ENCODE measurements at places on chromosomes 4 and X. TPM values are rescaled to one million over a fixed set of nuclear protein-coding genes. Genes with fewer than 3 reads are reported as not detected.

GRCh38 chr4:11201256-11201655 lies 227.4 kb downstream of the HS3ST1 start:
- H3K27ac ChIP-seq: no peak overlapping the region
- no peak overlapping the region for H3K4me3 ChIP-seq
- no peak for DNase-seq
- H3K27me3 ChIP-seq: no peaks in the 10 kb centered on the region
- H3K4me1 ChIP-seq: no peaks in the 10 kb centered on the region

DNA sequence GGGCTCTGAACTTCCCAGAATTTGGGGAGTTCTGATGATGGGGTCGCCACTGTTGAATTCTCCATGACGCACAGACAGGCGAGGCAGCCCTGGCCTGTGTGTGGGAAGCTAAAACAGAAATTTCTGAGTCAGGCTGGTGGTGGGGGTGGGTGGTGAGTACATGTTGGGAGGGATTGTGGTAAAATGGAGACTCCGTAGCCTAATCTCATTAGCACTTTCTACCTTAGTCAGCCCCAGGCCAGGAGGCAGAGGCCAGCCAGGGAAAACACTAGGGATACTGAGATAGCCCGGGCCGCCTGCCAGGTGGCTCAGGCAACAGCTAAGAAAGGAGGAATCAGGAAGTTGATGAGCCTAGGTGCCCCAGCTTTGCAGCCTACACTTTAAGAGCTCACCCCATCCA lies 39.3 kb upstream of the NHSL2 start:
- H3K27ac ChIP-seq: no peak overlapping the region
- H3K4me1 ChIP-seq: no peaks in the 10 kb centered on the region
- peak; percentile 65 for DNase-seq
- no peak overlapping the region for H3K4me3 ChIP-seq
- no peaks in the 10 kb centered on the region for H3K36me3 ChIP-seq

- no peaks in the 10 kb centered on the region for H3K27me3 ChIP-seq
- no peaks in the 10 kb centered on the region for H3K36me3 ChIP-seq
- H3K4me1 ChIP-seq: no peaks in the 10 kb centered on the region
- no peak overlapping the region for H3K4me3 ChIP-seq
- no peak overlapping the region for H3K27ac ChIP-seq
Observed at GRCh38 chr4:113293674-113294073, 244.2 kb downstream of the ANK2 start.

RRH gene
- total RNA-seq: not detected

NAP1L3 gene
- 0.15 TPM for total RNA-seq

PRRG1 gene
- 10.5 TPM for total RNA-seq

S100G gene
- not detected for total RNA-seq
